ENCODE measurements at places on chromosomes 7 and 10.
A peak's percentile ranks its signal among the peaks of the same experiment; 100 is the strongest.

DNA sequence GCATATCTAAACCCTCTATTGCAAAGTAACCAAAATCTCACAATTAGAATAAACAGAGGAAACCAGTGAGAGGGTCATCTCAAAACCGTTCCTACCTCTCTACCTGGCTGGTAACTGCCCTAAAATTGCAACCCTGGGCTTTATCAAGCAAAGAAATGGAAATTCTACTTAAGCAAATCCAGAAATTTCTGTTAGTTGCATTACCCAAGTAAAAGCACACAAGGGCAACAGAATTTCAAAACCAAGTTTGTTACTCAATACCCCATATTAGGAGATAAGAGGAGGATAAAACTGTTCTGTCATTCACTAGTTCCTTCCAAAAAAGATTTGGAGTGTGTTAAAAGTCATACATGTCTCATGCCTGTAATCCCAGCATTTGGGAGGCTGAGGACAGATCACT, 195.3 kb downstream of the FAM107B start:
- DNase-seq, result no peak

DNA sequence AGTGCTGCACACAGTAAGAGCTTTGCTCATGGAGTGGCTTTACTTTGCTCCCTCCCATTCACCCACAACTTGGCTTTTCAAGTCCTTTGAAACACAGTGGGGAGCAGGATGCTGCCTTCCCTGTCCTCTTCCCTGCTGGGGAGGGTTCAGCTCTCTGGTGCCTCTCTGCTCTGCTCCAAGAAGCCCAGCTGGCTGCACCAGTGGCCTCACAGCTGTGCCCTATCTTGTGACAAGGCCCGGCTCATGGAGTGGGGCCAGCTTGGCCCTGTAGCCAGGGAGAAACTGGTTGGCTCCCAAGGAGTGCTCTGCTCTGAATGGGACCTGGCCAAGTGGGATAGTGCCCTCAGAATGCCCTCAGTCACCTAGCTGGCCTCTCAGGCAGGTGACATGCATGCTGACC, 212.3 kb upstream of the ZMIZ1 start:
- peak; percentile 63 for DNase-seq

- no peak for DNase-seq
These were observed 4.8 kb downstream of the FAM241B start for GRCh38 chr10:69634759-69635425.

DNA sequence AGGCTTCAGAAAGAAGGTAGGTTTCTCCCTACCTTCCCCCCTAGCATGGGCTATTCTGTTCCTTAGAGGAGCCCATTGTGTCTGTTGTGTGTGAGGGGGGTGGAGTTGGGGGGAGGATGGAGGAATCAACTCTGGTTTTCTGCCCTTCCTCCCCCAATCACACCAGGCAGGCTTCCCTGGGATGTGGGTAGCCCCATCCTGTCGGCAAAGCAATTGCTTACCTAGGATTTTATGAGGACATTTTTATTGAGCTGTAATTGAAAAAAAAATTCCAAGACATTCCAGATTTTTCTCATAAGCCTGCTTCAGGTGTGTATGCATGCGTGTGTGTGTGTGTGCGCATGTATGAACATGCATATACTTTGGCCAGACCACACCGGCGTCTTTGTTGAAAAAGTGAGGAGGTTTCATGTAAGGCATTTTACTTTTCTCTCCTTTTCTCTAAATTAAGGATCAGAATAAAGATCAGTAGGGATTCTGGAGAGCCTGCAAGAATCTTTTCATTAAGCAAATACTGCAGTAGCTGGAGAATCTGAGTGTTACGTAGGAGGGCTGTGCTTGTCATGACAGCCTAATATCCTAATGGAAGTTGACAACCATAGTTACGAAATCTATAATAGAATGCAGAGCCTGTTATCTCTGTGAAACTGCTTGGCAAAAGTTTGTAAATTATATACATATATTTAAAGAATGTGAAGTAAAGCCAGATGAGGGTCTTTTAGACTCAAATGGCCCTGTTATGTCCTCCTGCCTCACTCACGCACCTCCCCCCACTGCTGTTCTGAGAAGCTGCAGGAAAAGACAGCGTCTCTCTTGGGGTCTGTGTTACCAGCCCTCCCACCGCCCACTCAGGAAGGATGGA, 27.3 kb upstream of the SAMD8 start:
- no peak for DNase-seq

DNA sequence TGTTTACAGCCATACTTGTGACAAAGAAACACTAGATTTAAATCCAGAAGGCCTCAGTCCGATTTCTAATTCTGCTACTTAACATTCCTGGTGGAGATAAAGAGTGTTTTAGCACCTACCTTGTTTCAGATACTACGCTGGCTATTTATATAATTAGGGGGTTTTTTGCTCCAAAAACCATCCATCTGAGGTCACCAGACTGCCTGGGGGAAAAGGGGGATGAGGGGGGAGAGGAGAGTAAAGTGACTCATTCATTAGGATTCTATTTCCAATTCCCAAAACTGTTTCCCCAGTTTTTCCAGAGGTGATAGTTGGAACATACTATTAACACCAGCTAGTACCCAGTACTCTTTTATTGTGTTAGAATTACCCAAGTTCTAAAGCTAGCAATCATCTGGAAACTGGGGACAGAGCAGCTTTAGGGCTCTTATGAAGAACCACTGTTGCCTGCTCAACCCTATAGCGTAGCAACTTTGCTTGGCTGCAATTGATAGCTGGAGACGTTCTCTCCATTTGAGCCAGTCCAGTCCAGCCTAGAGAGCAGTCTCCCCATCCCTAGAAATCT, 6.6 kb downstream of the GCC1 start:
- no peak for DNase-seq

DNA sequence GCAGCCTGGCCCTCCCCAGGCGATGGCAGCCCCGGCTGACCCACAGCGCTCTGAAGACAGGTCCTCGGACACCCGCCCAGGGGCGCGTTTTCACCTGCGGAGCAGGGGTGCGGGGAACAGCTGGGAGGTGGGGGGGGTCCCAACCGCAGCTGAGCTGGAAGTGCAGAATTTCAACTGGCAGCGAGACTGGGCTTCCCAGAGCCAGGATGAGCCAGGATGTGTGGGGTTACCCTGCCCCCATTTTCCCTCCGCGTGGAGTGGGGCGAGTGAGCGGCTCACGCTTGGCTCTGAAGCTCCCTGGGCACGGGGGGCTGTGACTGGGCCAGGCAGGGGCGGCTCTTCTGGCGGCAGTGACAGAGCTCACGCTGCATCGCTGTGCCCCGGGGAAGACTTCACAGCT, 70.2 kb downstream of the DNAJB6 start:
- no peak for DNase-seq

- no peak for DNase-seq
These were observed 39.0 kb downstream of the SEM1 start for GRCh38 chr7:96670338-96671289.

DNA sequence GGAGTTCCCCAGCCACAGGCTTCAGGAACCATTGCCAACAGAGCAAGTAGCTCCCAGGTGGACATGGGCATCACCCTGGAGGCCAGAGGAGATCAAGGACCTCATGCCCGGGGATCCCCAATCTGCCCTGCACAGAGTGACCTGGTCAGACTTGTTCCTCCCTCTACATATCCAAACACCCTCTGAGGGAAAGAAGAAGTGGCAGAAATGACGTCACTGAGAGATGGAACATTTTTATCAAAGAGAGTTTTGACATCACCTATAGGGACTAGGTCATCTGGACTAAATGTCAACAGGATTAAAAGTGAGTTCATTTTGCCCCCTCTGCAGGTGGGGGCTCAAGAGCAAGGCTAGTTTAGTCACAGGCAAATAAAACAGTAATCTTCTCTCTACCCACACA, 273.7 kb downstream of the SKAP2 start:
- no peak for DNase-seq

GRCh38 chr7:70446448-70447143, 685.3 kb upstream of the GALNT17 start:
- DNase-seq, result no peak

DNA sequence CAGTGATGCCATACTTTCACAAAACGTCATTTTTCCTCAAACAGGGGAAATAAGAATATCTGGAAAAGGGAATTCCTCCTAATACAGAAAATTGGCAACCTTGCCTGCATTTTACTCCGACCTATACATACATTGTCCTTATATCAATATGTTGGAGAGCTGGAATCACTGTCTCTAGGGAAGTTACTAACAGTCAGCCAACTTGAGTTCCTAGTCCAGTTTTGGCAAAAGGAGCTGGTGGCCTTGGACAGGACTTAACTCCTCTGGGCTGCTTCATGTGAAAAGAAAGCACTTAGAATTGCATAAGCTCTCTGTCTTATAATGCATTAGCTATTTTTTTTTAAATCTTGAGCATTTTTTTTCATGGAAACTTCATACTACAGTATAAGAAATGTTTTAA, 174.2 kb upstream of the HGF start:
- no peak for DNase-seq

DNA sequence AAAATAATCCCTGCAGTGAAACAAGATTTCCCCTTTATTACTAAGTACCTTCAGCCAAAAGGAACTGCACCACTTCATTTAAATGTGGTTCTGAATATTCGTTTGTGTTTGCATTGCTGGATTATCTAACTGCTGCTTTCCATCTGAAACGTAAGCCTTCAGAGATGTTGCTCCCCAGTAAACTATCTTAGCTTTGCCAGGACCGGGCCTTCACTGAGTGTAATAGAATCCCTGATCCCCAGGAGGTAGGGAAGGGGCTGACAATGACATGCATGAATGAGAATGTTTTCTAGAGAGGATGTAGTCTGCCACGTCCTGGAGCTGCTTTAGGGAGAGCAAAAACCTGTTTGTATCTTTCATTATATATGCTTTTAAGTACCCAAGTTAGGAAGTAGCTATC, 19.5 kb upstream of the INSYN2A start:
- DNase-seq, result no peak

GRCh38 chr7:128427289-128427891, 17.6 kb upstream of the IMPDH1 start:
- no peak for DNase-seq

DNA sequence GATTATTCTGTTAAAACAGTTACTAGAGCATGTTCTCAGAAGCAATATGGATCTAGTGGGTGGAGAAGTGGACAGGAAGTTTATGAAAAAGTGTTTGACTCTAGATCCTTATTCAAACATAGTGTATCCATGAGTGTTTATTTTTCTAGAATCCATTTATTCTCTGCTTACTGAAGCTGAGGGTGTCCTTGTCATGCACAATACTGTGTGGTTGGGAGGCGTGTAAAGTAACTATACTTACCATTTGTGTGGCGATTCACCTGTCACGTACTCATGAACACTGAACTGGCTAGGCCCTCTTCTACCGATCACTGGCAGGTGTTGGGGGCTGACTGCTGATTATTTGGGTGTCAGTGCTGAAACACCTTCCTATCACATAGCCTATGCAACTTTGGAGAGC, 74.0 kb downstream of the POU6F2 start:
- no peak for DNase-seq

GRCh38 chr10:70286616-70287015, 2.8 kb upstream of the NPFFR1 start:
- DNase-seq, result no peak

DNA sequence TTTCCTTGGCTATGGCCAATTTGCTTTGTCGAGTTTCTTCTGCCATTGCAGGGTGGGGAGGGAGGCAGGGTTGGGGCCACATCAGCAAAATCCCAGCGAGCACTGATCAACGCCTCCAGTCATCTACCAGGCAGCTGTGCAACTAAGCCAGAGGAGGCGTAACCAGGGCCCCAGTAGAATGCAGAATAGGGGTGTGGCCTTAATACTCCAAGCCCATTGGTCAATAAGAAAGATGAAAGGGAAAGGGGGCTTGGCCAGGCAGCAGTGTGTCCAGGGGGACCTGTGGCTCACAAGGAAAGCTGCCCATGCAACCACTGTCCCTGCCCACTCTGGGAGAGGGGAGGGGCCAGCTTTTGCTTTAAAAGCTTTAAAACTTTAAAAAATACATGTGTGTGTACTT, 21.5 kb upstream of the GGCT start:
- no peak for DNase-seq

GRCh38 chr10:78491812-78492211, 458.1 kb downstream of the RPS24 start:
- DNase-seq, result no peak

DNA sequence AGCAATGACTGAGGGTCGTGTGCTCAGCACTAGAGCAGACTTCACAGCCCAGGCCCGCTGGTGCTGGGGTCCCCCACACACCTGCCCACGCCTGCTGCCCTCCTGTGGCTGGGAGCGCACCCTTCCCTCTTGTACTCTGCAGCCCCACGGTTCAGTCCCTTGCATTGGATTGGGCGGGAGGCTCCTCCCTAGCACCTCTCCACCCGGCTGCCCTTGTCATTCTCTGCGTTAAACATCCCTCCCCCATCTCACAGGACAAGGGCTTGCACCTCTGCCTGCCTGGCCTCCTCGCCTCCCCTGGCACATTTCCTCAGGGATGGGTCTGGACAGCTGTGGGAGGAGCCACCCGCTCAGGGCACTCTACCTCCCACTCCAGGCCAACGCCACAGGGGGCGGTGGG, 68.6 kb downstream of the ALOX5 start:
- DNase-seq, result no peak

Measured in left hindlimb (tissue), 1 donor.